ENCODE measurements at places on chromosomes 12 and 14.

DNA sequence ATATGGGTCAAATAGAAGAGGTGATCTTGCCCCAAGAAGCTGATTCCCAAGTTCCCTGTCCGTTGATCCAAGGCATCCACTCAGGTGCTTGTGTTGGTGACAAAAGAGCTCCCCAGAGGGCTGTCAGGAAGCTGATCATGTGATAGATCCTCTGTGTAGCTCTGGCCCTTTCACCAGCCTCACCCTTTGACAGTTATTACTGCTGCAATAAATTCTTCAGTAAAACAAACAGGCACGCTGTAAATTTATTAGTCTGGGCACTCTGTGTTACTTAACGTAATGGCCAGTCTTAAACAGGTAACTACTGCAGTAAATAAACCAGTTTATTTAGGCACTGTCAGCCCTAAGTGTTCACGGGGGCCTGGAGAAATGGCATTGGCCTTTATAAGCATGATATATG lies 473.9 kb downstream of the BCL11B start:
- no peak for DNase-seq

- DNase-seq: no peak
Observed at GRCh38 chr14:31819281-31819680, 257.8 kb upstream of the ARHGAP5 start.

GRCh38 chr12:10708862-10709261 lies 14.3 kb downstream of the YBX3 start:
- no peak for DNase-seq

DNA sequence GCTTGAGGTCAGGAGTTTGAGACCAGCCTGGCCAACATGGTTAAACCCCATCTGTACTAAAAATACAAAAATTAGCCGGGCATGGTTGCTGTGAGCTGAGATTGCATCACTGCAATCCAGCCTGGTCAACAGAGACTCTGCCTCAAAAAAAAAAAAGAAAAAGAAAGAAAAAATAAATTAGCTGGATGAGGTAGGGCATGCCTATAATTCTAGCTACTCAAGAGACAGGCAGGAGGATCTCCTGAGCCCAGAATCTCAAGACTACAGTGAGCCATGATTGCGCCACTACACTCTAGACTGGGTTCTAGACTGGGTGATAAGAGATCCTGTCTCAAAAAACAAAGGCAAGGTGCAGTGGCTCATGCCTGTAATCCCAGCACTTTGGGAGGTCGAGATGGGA lies 16.9 kb downstream of the PPP4R3A start:
- no peak for DNase-seq

- DNase-seq: peak; percentile 43
Observed at GRCh38 chr12:124548854-124549378, 18.5 kb downstream of the NCOR2 start.

DNA sequence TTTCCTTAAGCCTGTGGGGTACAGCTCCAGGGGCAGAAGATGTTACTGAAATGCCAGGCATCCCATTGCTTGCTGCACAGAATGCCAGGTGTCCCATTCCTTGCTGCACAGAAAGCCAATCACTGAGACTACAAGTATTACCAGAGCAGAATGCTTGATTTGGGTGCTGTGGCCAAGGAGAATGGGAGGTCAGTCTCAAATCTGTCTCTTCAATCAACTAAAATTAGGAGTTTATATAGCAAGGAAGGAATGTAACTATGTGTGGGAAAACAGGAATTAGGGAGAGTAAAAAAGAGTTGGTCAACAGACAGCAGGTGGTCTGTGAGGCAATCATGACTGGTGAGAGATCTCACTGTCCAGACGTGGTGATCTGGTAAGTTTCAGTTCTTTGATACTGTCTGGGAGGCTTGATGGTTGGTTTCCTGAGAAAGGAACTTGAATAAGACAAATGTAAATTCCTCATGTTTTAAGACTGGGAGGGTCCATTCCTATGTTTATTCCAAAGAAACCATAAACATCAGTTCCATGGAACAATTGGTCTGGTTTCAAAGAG lies 31.2 kb upstream of the VASH1 start:
- DNase-seq: no peak

DNA sequence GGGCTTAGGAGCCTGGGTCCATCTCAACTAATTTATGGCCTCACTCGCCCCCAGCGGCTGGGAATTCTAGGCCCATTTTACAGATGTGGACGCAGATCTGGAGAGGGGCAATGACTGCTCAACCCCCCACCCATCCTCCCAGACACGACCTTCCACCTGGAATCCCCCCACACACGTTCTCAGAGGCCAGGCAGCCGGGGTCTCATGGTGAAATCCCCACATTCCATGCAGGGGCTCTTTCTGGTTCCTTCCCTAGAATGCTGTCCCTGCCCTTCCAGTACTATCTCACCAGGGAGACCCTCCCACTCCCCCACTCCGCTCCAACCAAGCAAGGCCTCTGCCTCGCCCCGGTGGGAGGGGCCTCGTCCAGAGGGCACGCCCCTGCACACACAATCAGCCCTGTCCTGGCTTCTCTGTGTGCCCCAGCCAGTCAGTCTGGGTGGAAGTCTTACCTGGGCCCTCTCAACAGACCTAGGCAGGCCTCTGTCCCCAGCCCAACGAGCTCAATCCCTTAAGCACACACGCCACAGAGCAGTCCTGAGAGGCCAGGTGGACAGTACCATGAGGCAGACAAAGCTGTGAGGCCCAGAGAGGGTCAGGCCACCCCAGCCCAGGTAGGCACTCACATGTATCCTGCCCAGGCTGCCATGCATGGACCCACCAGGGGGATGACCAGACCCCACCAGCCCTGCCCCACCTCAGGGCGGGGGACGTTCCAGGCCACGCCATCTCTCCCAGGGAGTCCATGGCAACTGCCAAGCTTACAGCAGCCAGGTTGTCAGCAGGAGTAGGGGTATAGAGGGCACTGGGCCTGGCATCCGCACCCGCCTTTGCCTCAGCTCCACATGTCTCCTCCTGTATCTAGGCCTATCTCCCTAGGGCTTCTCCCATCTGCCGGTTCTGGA lies 1.3 kb upstream of the ANKRD9 start:
- peak; percentile 39 for DNase-seq

DNA sequence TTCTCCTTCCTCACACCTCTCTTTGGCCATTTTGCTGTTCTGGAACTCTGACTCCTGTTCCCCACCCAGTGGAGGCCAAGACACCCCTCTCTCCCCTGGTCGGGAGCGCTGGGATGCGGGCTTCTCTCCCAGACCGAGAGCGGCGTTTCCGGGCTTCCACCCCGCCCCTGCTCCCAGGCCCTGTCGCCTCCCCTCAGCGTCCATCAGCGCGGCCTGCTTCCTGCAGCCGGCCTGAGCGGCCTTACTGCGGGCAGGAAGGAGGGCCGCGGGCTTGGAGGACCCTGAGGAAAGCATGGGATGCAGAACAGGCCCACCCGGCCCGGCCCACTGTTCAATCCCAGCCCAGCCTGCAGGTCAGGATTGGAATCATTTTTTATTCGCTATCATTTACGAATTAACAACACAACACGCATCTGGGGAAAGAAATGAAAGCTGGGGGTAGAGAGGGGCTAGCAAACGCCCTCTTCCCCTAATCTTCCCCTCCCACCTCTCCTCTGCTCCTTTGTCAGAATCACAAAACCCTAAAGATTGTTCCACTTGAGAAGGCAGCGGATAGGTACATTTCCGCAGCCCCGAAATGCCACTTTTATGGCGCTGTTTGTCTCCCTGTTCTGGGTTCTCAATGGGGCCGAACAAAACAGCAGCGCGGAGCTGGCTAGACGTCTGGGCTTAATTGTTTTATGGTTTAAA lies 3.8 kb upstream of the HOXC8 start:
- no peak for DNase-seq

GRCh38 chr14:58637040-58637390 lies 747 bp upstream of the DACT1 start:
- DNase-seq: peak; percentile 39

DNA sequence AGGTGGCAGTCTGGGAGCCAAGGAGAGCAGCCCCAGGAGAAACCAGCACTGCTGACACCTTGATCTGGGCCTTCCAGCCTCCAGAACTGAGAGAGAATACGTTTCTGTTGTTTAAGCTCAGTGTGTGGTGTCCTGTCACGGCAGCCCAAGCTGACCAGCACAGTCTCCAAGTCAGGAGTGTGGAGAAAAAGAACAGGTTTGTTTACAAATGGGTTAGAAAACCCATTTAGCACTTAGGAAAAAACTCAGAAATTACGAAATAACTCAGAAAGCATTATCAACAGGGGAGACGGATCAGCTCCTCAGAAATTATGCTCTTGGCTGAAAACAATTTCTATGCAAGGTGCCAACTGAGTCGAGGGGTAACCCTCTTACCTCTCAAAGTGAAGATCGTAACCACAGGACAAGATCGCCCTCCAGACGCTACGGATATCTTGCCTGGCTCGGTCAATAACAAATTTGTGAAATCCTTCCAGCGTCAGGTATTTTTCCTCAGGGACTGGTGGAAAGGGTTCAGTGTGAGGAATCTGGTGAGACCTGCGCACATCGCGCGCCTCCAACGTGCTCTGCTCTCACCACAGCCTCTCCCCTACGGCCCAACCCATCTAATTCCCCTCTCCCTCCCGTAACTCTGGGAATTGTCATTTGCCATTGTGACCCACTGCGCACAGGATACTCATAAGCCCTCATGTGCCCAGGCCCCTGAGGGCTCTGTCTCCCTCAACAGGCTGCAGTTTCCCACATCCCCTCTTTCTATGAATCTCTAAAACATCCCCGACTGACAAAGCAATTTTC lies 50.2 kb downstream of the TRAFD1 start:
- no peak for DNase-seq

DNA sequence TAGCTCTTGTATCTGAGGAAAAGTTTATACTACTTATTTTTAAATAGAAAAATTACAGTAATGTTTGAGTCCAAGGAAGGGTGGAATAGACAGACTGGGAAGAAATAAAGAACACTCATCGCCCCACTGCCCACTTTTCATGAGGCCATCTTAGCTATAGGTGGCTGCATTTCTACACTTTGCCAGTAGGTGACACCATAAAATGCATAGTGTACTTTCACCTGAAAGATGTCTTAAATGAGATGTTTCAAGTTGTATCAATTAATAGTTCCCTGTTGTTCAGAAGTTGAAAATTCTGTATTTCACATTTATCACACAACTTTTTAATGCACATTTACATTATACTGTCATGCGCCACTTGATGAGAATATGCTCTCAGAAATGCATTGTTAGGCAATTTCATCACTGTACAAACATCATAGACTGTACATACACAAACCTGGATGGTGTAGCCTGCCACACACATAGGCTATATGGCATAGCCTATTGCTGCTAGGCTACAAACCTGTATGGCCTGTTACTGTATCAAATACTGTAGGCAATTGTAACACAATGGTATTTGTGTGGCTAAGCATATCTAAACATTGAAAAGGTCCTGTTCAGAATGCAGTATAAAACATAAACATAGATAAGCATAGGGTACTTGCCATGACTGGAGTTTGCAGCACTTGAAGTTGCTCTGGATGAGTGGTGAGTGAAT lies 27.6 kb downstream of the PMCH start:
- DNase-seq: peak; percentile 42

DNA sequence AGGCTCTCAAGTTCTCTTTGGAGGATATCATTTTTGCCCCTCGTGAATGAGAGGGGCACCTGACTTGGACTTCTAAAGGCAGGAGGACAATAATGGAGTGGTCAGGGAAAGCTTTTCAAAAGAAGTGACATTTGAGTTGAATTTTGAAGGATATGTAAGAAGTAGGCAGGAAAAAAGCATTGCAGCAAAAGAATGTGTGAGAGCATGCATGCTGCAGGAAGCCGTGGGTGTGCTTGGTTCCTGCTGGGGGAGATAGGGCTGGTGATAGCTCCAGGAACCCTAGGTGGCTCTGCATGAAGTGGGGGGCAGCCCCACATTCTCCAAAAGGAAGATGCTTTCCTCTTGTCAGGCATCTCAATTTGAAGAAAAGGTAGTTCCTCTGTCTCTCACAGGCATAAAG lies 23.1 kb downstream of the ACVR1B start:
- DNase-seq: peak; percentile 27

DNA sequence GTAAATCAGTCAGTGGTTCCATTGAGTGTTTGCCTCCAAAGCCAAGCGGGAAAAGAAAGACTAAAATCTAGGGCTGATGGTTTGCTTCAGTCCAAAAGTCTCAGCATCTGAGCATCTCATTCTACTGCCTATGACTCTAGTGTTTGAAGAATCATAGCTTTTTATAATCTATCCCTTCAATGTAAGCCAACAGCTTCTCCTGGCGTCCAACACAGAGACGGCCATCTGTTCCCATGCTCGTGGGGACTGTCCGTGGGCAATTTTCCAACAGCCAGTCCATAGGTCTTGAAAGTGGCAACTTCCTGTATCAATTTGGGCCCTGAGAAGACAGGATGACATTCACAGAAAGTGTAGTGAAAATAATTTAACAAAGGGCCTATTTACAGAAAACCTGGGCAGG lies 544.4 kb upstream of the TMEM132C start:
- DNase-seq: no peak

- peak; percentile 52 for DNase-seq
Observed at GRCh38 chr12:65123435-65124063, 2.4 kb upstream of the WIF1 start.

- DNase-seq: no peak
Observed at GRCh38 chr12:72323881-72324280, 51.7 kb downstream of the TRHDE start.

GRCh38 chr14:71362920-71363584 lies 455.8 kb downstream of the PCNX1 start:
- DNase-seq: no peak

DNA sequence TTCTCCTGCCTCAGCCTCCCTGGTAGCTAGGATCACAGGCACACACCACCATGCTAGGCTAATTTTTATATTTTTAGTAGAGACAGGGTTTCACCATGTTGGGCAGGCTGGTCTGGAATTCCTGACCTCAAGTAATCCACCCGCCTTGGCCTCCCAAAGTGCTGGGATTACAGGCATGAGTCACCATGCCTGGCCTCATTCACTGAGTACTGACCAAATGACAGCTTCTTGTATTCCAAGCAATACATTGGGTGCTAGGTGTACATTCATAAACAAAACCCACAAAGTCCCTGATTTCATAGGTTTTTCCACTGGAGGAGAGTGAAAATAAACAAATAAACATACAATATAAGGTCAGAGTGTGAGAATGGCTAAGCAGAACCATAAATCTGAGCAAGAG lies 136.3 kb downstream of the HELB start:
- no peak for DNase-seq

DNA sequence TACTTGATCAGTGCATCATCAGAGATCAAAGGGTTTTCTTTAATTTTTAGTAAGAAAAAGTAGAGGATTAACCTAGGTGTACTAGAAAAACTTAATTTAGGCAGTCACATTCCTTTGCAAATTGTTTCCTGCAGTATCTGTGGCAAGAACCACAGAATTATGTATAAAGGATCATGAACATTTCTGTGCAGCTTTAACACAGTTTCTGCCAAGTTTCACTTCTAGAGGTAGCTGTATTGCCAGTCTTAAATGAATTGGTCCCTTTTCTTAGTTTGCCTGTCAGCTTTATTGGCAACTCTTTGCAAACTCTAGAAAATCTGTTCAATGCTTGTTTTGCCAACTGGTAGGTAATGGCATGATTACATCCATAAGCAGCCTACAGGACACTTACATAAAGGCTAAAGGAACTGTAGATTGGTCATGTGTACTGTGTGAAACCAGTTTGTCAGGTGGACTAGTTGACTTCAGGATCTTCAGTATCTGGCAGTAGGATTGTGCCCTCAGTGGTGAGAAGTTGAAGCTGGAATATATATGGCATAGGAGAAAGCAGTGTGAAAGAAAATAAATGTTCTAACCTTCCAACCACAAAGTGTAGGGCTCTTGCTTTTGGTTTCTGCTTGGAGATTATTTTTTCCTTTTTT lies 75.9 kb downstream of the TTLL5 start:
- DNase-seq: no peak

Measured in activated CD4-positive, alpha-beta T cell treated with anti-CD3 and anti-CD28 coated beads, Interleukin-2, Interleukin-6, amounts not matched to agents 100 ng/mL and 50 ng/mL, durations not matched to agents 16 hours and 8 hours (primary cell).